ENCODE measurements at places on chromosomes 2 and 18.

GRCh38 chr2:6926071-6926732 is 9.0 kb downstream of the RNF144A start:
- no peak for DNase-seq

- no peak for DNase-seq
These were observed 8.8 kb upstream of the SIX2 start for GRCh38 chr2:45018023-45018422.

DNA sequence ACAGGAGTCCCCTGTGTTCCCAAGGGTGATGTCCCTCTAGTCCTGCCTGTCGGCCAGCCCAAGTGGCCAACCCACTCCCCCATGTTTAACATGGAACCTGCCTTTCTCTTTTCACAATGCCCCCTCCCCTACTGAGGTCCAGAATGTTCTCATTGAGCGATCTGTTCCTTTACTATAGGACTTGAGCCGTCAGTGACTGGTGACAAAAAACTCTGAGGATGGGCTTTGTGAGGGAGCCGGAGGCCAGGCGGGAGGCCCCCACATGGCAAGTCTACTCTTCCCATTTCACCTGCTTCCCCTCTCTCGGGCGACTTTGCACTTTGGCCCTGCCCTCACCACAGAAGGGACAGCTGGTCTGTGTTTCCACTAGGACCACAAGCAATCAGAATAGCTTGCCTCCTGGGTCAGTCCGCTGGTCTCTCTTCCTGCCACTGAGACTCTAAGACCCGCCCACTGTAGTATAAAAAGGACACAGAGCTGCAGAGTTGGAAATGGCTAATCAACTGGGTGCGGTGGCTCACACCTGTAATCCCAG is 146.5 kb upstream of the RAB12 start:
- no peak for DNase-seq

- DNase-seq, result no peak
These were observed 58.2 kb upstream of the PPM1B start for GRCh38 chr2:44110444-44110843.

Measured in GDM1 (cell line).